Skeletal muscle cell (primary cell): ENCODE measurements at places on chromosomes 13 and 19.

- no peak for DNase-seq
These were observed 7.5 kb upstream of the LRP3 start for GRCh38 chr19:33186431-33187182.

DNA sequence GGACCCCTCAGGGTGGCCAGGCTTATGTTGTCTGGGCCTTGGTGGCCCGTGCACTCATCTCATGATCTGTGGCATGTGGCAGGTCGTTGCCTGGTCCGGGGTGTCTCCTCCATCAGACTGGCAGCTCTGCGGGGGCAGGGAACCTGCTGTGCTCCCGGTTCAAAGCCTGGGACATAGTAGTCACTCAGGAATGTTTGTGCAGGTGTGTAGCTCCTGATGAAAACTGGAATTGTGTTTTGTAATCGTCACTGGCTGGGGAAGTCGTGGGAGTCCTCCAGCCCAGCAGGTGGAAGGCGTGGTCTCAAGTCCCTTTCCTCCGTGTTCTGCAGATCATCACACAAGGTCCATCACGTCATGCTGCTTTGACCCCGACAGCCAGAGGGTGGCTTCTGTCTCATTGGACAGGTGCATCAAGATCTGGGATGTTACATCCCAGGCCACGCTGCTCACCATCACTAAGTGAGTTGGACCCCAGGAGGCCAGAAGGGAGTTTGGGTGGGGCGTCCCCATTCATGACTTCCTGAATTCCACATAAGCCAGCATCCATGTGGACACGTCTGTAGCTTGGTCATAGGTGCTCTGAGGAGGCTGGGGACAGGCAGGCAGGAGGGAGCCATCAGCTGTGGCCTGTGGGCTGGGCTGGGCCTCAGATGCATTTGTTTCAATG lies 19.1 kb downstream of the WDR88 start:
- no peak for DNase-seq

- no peak for DNase-seq
These were observed 12.7 kb downstream of the MED25 start for GRCh38 chr19:49830766-49831165.

DNA sequence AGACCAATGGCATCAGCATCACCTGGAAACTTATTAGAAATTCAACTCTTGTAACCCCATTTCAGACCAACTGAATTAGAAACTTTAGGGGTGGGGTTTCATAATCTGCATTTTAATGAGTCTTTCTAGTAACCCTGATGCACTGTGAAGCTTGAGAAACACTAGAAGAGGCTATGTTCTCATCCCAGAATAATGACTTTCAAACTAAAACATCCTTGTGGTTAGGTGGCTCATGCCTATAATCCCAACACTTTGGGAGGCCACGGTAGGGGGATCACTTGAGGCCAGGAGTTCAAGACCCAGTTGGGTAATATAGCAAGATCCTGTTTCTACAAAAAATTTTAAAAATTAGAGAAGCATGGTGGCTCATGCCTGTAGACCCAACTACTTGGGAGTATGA lies 402.4 kb downstream of the DLEU7 start:
- peak; percentile 29 for DNase-seq

DNA sequence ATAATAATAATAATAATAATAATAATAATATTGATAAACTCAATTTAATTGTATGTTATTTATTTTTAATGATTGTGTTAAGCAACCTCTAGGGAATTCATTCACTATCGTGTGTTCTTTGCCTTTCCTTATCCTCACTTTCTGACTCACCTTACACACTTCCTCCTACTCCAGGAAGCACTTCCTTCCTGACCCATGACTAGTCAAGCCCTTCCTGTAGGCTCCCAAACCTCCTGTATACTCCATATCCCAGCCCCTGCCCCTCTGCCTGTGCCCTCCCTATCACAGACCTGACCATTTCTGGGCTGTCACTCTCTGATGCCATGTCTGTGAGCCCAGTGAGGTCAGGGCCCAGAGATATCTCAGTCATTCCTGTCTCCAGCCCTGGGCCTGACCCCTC lies 7.6 kb downstream of the LGALS4 start:
- no peak for DNase-seq

DNA sequence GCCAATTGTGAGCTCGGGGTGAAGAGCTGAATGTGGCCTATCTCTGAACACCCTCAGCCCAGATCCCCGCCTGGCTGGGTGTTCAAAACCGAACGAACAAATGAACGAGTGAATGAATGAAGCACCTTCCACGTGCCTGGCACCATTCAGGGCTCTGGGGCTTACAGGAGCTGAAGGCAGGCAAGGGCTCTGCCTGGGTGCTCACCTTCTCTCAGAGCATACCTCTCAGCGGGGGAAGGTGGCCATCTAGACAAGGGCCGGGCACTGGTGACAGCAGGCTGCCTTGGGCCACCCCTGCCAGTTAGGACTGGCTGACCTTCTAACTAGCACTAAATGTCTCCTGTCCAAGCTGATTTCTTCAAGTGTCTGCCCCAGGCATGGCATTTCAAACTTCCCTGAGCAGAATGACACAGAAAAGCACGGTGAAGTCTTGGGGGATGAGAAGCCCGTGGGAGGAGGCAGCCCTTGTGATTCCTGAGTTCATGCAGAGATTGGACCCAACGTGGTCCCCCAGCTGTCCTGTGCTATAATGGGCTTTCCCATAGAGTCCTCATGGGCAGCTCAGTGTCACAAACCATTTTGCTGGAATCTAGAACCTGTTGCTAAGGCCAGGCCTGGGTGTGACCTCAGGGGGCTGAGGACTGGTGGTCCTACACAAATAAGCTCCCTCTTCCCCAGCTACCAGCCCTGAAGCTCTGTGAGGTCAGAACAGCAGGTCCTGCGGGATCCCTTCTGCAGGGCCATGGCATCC lies 27.9 kb upstream of the VSTM2B start:
- DNase-seq = no peak

GRCh38 chr13:75149776-75150175 lies 332.2 kb downstream of the TBC1D4 start:
- DNase-seq = no peak

- DNase-seq = no peak
These were observed 1.8 kb upstream of the LILRB4 start for GRCh38 chr19:54660964-54661363.

- DNase-seq = no peak
These were observed 21.4 kb downstream of the ESD start for GRCh38 chr13:46775385-46776107.

DNA sequence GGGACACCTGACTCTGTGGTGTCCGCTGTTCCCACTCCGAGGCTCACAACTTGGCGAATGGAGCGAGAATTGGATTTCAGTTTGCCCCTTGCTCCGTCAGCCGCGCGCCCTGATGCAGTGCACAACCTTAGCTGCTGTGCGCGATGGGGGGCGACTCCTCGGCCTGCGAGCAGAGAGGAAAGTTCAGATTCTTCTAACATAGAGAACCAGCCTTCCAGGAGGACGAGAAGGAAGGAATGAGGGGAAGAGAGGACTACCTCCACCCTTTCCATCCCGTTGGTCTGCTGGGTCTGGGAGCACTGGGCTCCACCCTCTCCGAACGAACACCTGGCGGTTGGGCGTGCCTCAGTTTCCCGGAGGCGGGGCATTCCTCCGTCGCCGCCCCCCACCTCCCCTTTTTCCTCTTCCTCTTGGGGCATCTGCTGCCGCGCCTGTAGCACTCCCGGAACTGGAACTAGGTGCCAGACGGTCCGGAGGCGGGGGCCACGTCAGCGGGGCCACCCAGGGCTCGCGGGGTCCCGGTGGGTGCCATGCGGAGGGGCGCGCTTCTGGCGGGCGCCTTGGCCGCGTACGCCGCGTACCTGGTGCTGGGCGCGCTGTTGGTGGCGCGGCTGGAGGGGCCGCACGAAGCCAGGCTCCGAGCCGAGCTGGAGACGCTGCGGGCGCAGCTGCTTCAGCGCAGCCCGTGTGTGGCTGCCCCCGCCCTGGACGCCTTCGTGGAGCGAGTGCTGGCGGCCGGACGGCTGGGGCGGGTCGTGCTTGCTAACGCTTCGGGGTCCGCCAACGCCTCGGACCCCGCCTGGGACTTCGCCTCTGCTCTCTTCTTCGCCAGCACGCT lies at the start of gene KCNK6:
Gene KCNK6 (plus strand): TSS at position 425 of the 838 bp plus-strand sequence. CDS start 106 bp downstream, at position 531.
- DNase-seq = no peak

- DNase-seq = no peak
These were observed 18.0 kb upstream of the TNFRSF19 start for GRCh38 chr13:23552171-23552570.

GRCh38 chr19:53792721-53793433 lies 31.2 kb downstream of the NLRP12 start:
- DNase-seq = peak; percentile 28

DNA sequence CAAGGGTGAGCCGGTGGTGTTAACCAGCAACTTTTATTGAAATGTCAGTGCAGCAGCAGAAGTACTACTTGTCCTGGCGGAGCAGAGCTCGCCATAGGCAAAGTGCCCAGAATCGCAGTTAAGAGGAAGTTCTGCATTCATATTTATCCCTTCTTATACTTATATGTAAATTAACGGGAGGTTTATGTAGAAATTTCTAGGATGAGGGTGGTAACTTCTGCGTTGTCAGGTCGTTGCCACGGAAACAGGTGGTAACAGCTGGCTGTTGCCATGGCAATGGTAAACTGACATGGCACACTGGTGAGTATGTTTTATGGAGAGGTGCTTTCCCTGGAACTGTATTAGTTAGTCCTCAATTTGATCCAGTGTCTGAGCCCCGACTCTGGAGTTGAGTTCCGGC lies 2494.9 kb upstream of the PCDH20 start:
- peak; percentile 5 for DNase-seq

GRCh38 chr13:21316376-21316775 lies 139.9 kb downstream of the MRPL57 start:
- DNase-seq = no peak

- DNase-seq = no peak
These were observed 120.1 kb downstream of the PAN3 start for GRCh38 chr13:28258417-28258816.

GRCh38 chr19:35417713-35418534 lies 30.1 kb upstream of the FFAR2 start:
- no peak for DNase-seq

- DNase-seq = no peak
These were observed 66.9 kb downstream of the MIPEP start for GRCh38 chr13:23822252-23822824.

- DNase-seq = no peak
These were observed 203.2 kb downstream of the TSHZ3 start for GRCh38 chr19:31146015-31146414.

DNA sequence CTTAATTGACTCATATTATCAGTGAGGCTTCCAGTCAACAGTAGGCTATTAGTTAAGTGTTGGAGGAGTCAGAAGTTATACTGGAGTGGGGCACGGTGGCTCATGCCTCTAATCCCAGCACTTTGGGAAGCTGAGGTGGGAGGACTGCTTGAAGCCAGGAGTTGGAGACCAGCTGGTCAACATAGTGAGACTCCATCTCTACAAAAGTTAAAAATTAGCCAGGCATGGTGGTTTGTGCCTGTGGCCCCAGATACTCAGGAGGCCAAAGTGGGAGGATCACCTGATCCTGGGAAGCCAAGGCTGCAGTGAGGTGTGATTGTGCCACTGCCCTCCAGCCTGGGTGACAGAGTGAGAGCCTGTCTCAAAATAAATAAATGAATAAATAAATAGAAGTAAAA lies 53.2 kb downstream of the COMP start:
- no peak for DNase-seq

- no peak for DNase-seq
These were observed 459.2 kb downstream of the FGF14 start for GRCh38 chr13:101942535-101943157.

GRCh38 chr13:26508885-26509284 lies 48.6 kb upstream of the WASF3 start:
- DNase-seq = peak; percentile 95

DNA sequence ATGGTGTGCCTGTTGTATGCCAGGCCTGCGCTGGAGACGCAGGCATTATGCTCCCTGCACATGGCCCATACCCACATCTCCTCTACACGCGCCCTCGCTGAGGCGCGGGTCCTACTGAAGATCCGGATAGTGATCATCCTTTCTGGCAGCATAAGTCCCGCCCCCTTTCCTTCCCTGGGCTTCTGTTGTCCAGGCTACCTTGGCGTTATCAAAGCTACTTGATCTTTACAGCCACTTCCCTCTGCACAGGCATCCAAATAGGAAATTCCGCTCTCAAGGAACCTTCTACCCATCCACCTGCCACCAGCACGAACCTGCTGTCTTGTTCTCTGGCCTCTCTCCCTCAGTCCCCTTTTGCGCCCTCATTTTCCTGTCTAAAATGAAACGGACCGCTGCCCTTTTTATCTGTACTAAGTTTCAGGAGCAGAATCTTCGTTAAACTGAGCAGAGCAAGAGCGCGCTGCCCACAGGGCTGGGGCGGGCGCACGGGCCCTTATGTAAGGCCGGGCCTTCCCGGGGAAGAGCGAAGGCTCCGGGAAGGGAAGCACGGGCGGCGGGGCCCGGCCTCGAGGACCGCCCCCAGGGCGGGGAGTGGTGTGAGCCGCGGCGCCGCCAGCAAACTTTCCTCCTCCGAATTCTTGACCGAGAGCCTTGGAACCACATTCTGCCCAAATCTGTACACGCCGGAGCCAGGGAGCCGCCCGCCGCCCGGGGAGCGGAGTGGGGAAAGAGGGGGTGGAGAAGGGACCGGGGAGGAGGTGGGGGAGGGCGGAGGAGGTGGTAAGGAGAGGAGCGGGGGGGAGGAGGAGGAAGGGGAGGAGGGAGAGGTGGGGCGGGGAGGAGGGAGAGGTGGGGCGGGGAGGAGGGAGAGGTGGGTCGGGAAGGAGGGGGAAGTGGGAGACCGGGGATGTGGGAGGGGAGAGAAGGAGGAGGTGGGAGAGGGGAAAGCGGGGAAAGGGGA lies 920 bp upstream of the UBE2L5 start:
- no peak for DNase-seq

- DNase-seq = no peak
These were observed 17.0 kb upstream of the COX7A1 start for GRCh38 chr19:36169084-36169760.

- no peak for DNase-seq
These were observed 81.0 kb upstream of the UBAC2 start for GRCh38 chr13:99119656-99120055.

DNA sequence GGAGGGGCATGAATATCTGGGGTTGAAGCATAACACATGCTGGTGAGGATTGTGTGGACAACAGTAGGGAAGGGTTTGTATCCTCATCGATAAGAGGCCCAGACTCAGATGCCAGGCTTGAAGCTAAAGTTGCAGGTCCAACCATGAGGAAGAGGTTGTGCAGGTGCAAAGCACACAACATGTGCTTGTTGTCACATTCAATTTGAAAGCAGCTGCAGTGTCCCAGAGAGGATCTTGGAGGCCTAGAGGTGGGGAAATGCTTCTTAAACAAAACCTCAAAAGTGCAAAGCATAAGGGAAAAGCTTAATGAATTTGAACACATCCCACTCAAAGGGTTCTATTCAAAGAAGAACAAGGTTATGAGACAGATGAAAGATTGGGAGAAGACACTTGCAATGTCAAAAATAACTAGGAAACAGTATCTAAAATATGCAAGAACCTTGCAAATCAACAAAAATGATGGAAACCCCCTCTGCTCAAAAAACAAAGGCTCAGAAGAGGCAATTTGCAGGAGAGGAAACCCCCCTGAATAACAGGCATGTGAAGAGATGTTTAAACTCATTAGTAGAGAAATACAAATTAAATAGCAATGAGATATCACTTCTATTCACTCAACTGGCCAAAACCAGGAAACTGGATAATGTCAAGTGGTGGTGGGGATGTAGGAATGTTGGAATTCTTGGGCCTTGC lies 187.1 kb downstream of the KATNAL1 start:
- DNase-seq = no peak

GRCh38 chr13:99045396-99045795 lies 67.5 kb upstream of the DOCK9 start:
- no peak for DNase-seq
